Activated T-helper 9 cell treated with anti-CD3 and anti-CD28 coated beads, Interleukin-2, amount 50 U/mL, for 16 hours (primary cell): ENCODE measurements at places on chromosomes 12 and 14.

DNA sequence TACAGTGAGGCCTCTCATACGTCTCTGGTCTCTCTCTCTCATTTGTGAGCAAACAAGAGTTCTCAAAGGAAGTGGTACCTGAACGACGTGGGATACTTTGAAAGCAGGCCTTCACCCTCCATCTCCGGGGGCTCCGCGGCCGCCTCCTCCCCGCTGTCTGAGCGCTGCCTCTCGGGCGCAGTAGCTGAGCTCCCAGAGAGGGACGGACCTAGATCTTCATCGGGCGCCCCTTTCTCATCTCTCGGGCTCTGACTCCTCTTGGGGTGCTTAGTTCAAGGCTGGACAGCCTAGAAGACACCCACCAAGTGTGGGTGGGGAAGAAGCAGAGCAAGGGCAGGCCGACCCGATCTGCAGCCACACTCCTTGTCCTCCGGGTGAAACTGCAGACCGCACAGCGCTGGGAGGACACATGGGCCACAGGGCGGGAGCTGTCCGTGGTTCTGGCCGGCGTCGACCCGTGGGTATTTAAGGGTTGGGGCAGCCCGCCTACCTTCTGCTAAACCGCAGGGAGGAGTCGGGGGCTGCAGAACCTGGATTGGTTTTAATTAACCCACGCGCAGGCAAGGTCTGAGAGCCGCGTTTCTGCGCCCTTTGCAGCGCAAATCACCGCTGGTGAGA lies 92.7 kb downstream of the PAH start:
- no peak for DNase-seq

- no peak for DNase-seq
Measured at GRCh38 chr14:94066089-94066676, 14.8 kb downstream of the DDX24 start.

- no peak for DNase-seq
Measured at GRCh38 chr12:124866883-124867400, 3.3 kb upstream of the SCARB1 start.

- no peak for DNase-seq
Measured at GRCh38 chr14:105879867-105880561, 353.6 kb downstream of the TMEM121 start.

DNA sequence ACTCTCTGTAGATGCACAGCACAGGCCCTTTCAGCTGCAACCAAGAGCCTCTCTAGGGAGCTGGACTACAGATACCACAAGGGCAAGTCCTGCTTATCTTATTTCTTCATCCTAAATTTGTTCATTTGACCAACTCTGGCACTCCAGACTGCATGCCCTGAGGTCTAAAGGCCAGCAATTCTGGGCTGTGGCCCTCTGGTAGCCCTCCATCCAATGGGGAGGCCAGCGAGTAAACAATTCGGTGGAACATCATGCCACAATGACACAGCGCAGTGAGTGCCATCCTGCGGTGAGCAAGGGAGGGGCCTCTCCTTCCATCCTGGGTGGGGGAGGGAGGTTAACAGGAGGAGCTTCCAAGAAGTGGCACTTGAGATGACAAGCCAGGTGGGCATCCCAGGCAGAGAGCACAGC lies 652 bp upstream of the SELPLG start:
- no peak for DNase-seq

- DNase-seq, result no peak
Measured at GRCh38 chr14:99093532-99094517, 178.2 kb downstream of the BCL11B start.
